Foreskin keratinocyte (primary cell): ENCODE measurements at places on chromosomes 7 and 10. TPM values are rescaled to one million over a fixed set of nuclear protein-coding genes. Genes with fewer than 3 reads are reported as not detected.

The ITGA8 gene
- total RNA-seq, result not detected in 2 replicates

The PTPRE gene
- total RNA-seq, result 14.9 and 15.4 TPM in 2 replicates

The KLF6 gene
- 133 and 156 TPM in 2 replicates for total RNA-seq

The TDRD1 gene
- total RNA-seq, result 0.11 TPM in 1 of 2 replicates, not detected in the other

The ARHGAP22 gene
- total RNA-seq, result 5.2 and 7.1 TPM in 2 replicates

The IDI2 gene
- not detected in 2 replicates for total RNA-seq

The CRYGN gene
- not detected in 2 replicates for total RNA-seq

The WIPF3 gene
- total RNA-seq, result 0.41 and 0.63 TPM in 2 replicates

The CALHM2 gene
- total RNA-seq, result 6.4 and 11.0 TPM in 2 replicates

The SERPINE1 gene
- 265 and 427 TPM in 2 replicates for total RNA-seq

The PPP1R3C gene
- total RNA-seq, result 0.85 and 2.2 TPM in 2 replicates
